ENCODE measurements at places on chromosomes 11 and 22.

- DNase-seq: no peak
Measured at GRCh38 chr11:30431127-30431814, 108.4 kb downstream of the ARL14EP start.

GRCh38 chr22:36360011-36360410 is 27.8 kb downstream of the MYH9 start:
- DNase-seq: no peak

DNA sequence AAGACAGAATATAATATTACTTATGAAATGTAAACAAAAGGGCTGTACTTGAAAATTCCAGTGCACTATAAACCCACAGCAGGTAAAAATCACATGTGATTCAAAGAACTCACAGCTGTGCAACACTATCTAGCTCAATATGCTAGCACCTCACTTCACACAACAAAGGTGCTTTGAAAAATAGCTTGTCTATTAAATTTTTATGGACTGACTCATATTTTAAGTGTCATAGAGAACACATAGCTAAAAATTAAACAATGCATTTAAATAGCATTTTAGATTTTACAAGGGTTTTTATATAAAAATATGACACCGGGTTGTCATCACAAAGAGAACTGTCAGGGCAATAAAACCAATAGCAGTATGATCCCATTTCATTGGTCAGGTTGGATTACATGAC is 1390.5 kb upstream of the TENM4 start:
- DNase-seq: no peak

- DNase-seq: no peak
Measured at GRCh38 chr22:25196326-25196725, 3.3 kb upstream of the CRYBB3 start.

GRCh38 chr11:67627812-67628624 is 1.7 kb downstream of the NUDT8 start:
- no peak for DNase-seq

DNA sequence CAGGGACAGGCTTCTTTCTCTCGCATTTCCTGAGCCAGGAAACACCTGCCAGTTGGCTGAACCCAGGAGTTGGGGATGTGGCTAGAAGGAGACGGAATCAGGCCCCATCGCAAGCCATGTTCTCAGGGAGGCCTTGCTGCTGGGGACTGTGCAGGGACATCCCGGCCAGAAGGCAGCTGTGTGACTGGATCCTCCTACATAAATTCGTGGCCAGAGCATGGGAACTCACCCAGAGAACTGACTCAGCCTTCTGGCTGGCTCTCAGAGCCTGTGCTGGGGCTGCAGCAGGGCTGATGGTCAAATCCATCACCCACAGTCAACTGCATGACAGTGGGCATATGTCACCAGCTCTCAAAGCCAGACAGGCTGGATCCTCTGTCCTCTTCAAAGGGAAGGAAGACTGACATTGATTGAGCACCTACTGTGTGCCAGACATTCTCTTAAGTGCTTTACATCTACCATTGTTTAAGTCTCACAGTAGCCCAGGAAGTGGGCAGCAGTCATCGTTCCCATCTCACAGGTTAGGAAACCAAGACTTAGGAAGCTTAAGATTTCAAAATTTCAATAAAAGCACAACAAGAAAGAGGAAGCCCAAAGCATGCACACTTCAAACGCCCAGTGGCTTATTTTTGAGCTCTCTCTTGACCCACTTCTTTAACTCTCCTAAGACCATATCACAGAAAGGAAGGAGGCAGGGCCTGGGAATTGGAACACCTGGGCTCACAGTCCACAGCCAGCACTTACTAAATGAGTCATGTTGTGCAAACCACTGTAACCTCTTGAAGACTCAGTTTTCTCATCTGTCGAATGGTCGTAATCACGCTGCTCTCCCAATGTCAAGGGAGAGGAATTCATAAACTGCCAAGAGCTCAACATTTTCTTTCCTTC is 30.9 kb upstream of the CACNG2 start:
- peak; percentile 6 for DNase-seq

DNA sequence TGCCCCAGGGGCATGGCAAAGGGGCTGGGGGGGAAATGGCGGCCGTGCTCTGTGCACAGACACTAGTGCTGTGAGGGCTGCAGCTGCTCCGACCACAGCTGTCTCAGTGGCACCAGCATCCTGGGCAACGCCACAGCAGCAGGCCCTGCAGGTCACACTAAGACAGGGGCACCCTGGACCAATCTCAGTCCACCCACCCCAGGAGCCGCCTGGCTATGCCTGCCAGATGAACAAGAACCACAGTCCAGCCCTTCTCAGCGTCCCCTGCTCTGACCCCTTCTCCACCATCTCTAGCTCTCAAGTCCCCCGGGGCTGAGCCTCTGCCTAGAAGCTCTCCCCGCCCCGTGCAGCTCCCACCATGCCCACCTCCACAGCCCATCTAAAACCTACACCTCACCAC is 16.5 kb downstream of the TUBGCP6 start:
- DNase-seq: no peak

- DNase-seq: no peak
Measured at GRCh38 chr11:720642-721246, 14.7 kb downstream of the EPS8L2 start.

GRCh38 chr22:43427296-43428004 is 15.6 kb downstream of the MPPED1 start:
- DNase-seq: no peak

DNA sequence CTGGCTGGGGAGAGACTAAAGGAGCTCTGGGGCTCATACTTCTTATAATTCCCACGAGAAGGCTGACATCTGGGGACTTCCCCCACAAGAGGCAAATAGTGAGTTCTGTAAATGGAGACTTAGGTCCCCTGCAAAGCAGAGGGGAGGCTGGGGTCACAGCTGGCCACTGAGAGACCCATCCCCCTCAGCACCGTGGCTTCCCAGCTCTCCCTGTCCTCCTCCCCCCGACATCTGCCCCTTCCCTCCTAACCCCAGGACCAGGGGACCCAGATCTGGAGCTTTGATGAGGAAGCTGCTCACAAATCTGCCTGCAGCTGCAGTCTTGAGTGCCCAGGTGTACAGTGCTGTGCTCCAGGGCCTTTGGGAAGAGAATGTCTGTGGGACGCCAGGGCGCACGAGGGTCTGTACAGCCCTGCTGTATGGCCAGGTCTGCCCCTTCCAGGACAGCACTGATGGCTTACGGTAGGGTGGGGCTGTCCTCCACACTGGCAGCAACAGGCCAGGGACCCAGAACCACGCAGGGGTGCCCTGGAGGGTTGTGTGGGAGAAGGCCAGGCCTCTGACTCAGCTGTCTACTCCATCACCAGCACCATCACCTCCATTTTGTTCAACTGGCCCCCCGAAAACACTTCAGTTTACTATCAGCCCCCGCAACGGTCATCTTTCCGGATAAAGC is 1.1 kb downstream of the RGL4 start:
- DNase-seq: no peak

GRCh38 chr11:94796190-94796580 is 28.0 kb downstream of the AMOTL1 start:
- no peak for DNase-seq

DNA sequence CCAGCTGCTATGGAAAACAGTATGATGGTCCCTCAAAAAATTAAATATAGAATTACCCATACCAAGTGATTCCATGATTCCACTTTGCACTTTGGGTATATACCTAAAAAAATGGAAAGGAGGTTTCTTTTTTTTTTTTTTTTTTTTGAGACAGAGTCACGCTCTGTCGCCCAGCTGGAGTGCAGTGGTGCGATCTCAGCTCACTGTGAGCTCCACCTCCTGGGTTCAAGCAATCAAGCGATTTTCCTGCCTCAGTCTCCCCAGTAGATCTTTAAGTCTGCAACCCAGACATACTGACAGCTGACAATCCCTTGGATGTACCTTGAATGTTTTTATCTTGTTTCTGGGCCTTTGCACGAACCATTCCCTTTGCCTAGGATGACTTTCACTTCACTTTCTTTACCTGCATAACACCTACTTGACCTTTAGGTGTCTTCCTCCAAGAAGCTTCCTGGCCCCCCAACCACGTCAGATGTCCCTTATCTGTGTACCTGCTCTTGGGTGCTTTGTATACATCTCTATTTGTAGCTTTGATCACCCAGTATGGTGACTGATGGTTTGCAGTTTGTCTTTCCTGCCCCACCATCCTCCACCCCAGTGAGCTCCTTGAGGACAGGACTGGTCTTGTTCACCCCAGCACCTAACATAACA is 11.6 kb downstream of the UCP3 start:
- no peak for DNase-seq

GRCh38 chr22:49753276-49753890 is 74.3 kb downstream of the BRD1 start:
- DNase-seq: no peak

DNA sequence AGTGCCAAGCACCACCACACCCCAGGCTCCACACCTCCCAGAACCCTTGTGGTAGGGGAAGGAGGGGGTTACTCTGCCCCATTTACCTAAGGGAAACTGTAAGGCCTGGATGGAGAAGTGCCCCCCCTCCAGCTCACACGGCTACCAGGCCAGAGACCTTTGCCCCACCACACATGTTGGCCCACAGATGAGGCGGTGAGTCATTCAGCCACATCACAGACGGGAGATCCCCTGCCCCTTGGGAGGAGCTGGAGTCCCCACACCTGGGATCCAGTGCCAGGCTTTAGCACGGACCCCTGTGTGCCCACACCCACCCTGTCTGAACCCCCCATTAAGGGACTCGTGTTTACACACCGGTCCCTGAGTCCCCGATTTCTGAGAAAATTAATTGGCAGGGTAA is 24.9 kb downstream of the CDKN1C start:
- DNase-seq: no peak

GRCh38 chr11:75182664-75183063 is 31.8 kb downstream of the SLCO2B1 start:
- DNase-seq: no peak

GRCh38 chr11:8039530-8040260 is 41.3 kb upstream of the TUB start:
- DNase-seq: no peak

GRCh38 chr11:105911454-105911853 is 110.6 kb downstream of the MSANTD4 start:
- DNase-seq: no peak

- no peak for DNase-seq
Measured at GRCh38 chr11:16989554-16989953, 24.7 kb downstream of the PLEKHA7 start.

GRCh38 chr22:18931905-18932652 is 4.0 kb downstream of the PRODH start:
- DNase-seq: no peak

- no peak for DNase-seq
Measured at GRCh38 chr11:74620531-74620930, 28.1 kb downstream of the POLD3 start.

DNA sequence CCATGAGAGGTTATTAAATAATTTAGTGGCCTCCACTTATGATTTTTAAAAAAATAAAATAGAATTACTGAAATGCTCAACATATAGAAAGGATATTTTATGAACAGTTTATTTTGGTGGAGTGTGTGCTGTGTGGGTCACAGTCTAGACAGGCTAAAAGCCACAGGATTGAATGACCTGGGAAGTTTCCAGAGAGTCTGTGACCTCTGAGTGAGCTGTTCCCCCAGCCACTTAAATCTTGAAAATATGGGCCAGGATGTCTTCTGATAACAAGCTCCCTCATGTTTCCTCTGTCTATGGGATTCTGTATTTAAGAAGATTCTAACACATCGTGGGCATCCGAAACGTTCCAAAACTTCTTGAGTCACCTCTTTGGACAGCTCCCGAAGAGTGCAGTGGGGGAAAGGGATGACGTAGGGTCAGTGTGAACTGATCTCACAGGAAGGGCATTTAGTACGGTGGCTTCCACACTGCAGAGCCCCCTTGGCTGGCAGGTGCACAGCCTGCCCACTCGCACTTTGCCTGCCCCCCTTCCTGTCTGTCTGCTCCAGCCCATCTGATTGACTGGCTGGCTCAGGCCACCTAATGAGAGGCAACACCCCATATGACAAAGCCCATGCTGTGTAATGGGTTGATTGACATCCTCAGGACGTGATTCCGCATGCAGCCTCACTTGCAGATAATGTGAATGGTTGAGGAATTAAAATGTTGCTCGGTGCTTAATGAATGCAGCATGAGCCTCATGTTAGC is 97.4 kb downstream of the NTM start:
- DNase-seq: no peak

GRCh38 chr11:106280036-106280435 is 202.6 kb downstream of the AASDHPPT start:
- DNase-seq: no peak

DNA sequence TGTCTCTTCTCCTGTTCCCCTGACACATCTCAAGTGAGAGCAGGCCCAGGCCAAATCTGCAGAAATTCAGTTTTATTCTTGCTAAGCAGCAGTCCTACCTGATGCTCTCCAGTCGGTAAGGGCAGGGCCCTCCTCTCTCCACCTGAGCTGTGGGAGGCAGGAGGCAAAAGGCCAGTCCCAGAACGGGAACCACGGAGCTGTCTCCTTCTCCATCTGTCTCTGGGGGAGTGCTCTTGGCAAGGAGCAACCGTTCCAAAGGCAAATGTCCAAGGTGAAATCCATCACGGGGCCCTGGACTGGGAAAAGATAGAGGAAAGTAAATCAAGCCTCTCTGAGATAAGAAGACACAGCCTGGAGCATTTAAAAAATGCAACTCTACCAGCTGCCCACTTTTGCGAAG is 65.2 kb upstream of the CDON start:
- no peak for DNase-seq

DNA sequence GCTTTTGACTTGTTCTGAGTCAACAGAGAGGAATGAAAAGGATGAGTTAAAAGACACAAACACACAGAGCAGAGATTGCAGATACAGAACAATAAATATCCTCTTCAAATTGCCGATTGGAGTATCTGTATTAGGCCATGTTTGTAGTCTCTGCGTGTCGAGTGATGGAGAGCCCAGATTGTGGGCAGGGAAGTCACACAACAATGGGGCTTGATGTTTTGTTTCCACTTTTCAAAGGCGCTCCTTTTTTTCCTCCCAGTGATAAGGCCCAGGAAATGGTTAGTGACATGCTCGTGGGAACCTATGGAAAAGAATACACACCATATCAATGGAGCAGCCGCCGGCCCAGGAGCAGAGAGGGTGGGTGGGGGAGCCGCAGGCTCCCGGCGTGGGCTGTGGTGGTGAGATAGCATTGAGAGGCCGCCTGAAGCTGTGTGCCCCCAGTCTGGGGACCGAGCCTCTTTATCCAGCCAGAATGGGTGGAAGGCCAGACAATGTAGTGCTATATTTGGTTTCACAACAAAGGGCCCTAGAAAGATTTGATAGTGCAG is 555.9 kb downstream of the INSC start:
- no peak for DNase-seq

DNA sequence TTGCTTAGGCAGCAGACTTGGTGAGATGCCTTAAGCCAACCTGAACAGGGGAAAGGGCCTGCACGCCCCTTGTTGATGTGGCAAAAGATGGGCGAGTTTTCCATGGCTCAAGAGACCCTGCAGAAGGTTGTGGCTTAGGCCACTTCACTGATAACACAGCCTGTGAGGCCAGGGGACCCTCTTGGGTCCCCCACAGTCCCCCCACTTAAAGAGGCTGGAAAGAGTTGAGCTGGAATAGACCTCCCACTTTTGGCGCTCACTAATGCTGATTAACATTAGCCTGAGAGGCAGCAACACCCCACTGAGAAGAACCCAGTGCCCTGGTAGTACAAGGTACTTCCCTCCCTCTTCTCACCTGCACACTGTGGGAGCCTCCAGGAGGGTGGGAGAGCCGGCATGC is 107.5 kb downstream of the TRIM29 start:
- no peak for DNase-seq
